ENCODE measurements at places on chromosomes 1 and 21.
A peak's percentile ranks its signal among the peaks of the same experiment; 100 is the strongest.

GRCh38 chr1:90387805-90388204, 329.3 kb downstream of the BARHL2 start:
- DNase-seq, result no peak

- no peak for DNase-seq
Observed at GRCh38 chr21:28436286-28436932, 556.3 kb downstream of the LTN1 start.

DNA sequence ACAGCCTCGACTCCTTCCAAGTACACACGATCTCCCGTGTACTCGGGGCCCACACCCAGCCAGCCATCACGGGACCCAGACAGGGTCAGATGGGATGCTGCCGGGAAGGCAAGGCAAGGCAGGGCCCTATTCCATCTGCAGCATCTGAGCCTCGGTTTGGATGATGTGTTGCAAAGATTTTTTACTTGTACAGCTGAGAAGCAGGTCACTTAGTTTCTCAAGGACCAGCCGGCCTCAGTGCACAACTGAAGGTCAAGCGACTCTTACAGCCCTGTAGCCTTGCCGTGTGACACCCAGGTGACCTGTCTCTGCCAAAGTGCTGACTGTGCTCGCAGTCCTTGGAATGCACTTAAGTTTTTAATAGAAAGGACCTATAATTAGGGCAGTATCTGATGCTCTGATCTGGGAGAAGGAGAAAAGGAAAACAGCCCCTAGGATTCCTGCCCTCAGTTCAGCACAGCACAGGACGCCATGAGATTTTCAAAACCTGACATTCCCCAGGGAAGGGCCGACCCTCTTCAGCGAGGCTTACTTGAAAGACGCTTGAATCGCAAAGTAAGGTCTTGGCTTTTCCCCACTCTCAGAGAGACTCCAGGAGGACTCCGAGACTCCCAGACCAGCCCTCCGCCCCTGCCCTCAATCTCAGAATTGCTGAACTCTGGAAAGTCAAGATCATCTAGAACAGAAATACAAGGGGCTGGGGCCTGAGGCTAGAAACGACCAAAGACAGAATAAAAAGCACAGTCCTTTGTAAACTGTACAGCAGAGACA, 1.3 kb downstream of the GPR157 start:
- no peak for DNase-seq

DNA sequence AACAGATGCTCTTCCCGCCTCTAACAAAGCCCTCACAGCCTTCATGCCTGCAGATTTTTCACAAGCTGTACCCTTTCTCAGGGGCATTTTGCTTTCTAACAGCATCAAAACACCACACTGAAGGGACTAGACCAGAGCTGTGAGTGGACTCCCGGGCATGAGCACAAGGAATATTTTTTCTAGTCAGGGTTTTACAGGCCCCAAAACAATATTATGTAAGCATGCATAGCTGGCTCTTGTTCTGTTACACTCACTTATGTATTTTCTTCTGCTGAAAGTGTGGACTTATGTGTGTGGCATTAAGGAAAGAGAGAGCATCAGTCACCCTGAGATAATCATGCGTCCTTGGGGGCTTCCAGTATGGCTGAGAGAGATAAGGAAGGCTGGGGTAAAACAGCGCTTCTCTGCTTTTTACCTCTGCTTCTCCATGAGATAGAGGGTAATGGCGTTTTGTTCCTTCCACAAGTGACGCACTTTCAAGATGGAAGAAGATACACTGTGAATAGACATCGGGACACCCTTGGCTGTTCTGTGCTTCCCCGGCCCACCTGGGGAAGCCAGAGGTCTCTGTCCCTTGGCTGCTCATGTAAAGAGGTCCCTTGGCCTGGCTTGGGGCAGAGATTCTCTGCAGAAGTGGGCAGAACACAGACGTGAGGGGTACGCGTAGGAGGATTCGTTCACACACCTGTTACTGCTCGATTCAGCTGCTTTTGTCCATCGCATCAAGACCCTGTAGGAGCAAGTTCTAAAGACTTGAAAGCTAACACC, 266.7 kb upstream of the RAB4A start:
- DNase-seq, result no peak

GRCh38 chr1:166814611-166815010, 24.7 kb upstream of the POGK start:
- DNase-seq, result no peak

GRCh38 chr1:168700575-168701268, 28.3 kb downstream of the DPT start:
- DNase-seq, result no peak

DNA sequence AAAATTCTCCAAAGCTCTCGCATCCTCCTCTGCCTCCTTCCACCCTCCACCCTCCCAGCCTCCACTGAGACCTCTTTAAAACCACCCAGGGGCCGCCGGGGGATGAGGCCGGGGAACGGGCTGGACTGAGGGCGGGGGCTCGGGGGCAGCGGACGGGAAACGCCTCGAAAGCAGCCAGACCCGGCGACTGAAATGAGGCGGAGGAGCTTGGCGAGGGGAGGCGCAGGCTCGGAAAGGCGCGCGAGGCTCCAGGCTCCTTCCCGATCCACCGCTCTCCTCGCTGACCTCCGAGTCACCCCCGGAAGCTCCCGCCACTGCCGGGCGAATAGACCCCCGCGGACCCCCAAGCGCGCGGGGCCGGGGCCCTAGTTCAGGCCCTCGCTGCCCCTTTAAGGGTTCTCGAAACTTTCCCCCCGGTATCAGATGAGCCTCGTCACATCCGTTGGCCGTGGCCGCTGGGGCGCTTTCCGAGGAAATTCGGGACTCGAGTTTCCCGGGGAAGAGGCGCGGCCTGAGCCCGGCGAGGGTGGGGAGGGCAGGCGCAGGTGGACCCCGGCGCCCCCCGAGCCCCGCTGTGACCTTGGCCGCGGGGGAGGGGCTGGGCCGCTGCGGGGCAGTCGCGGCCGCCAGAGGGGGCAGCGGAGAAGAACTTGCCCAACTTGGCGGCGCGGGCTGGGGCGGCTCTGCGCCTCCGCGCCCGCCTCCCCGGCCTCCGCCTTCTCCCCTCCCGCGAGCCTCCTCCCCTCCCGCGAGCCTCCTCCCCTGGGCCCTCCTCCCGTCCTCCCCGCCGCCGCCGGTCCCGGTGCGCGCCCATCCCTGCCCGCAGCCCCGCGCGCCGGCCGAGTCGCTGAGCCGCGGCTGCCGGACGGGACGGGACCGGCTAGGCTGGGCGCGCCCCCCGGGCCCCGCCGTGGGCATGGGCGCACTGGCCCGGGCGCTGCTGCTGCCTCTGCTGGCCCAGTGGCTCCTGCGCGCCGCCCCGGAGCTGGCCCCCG, at the start of gene BACE2:
BACE2 (plus strand) TSS at position 813 of the 995 bp plus-strand sequence; CDS start at position 917, 104 bp downstream.
- DNase-seq, result peak; percentile 4
